ENCODE measurements at places on chromosomes 12 and 14.

DNA sequence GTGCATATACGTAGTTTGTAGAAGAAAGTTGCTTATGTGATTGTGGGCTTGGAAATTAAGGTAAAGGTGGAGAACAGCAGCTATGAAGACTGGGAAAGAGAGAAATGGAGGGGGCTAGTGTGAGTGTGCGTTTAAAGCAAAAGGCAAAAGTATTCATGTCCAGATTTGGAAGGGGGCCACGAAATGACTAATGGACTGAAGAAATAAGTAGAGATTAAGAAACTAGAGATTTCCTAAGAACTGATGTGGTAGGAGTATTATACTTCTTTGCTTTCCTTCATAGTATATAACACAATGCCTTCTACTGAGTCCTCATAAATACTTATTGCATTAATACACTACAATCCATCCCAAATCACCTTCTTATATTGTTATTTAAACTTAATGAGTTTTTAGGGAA lies 298.6 kb upstream of the NOVA1 start:
- DNase-seq: no peak

DNA sequence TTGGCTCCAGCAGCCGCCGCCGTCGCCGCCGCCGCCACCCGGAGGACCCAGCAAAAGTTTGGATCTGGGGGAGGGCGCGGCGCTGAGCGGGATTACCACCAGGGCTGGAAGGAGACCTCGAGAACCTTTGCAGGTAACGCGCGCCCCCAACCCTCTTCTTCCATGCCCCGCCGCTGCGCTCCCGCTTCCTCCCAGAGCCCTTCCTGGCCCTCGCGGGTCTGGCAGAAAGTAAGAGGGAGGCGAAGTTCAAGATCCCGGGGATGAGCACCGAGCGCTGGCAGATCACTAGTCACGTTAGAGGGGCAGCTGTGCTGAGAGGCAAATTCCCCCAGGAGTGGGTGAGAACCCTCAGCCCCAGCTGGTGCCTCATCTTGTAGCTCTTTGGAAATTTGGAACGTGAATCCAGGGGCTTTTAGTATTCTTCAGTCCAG lies 3.9 kb downstream of the FLRT2 start:
- DNase-seq: no peak

DNA sequence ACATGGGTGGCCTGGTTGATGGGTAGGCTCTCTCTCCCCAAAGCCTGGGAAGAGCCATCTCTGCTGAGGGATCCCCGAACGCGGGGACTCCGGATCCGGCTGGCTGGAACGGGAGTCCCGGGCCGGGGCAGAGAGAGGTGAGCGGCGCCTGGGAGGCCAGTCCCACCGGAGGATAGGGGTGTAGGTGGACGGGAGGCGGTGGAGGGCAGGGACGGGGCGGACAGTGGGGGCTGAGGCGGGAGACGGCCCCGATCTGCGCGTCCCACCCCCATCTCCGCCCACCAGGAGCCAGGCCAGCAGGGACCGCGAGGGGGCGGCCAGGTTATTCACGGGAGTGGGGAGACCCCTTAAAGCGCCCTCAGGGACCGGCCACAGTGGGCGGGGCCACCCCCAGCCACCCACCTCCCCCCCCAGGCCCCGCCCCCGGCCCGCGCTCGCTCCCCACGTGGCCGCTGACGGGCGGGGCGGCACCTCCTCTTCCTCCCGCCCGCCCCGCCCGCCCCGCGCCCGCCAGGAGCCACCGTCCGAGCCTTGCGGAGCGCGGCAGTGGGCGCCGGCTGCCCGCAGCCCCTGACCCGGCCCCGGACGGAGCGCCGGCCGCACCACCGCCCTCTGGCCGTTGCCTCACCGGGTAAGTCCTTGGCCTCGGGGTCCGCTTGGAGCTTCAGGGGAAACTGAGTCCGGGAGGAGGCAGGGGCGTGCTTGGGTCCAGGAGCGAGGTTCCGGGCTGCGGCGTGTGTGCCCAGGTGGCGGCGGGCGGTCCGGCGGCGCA lies at the start of gene INF2:
Gene INF2 (plus strand): TSS at position 510 of the 772 bp plus-strand sequence. CDS start 11,748 bp downstream, outside the sequence.
- DNase-seq: no peak

DNA sequence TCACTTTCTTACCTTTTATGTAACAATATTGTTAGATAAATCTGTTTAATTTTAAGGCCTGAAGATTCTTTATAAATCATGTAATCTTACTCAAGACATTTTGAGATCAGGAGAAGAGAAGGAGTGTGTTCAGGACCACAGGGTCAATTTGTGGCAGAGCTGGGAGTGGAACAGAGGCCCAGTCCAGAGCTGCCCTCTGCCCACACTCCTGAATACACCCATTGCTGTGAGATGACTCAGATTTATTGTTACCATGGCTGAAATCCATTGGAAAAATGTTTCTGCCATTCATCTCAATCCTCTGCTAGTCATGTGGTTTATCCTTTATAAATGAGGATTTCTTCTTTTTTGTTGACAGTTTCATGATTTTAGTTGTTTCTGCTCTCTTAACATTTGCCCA lies 100.5 kb upstream of the STXBP6 start:
- DNase-seq: no peak

DNA sequence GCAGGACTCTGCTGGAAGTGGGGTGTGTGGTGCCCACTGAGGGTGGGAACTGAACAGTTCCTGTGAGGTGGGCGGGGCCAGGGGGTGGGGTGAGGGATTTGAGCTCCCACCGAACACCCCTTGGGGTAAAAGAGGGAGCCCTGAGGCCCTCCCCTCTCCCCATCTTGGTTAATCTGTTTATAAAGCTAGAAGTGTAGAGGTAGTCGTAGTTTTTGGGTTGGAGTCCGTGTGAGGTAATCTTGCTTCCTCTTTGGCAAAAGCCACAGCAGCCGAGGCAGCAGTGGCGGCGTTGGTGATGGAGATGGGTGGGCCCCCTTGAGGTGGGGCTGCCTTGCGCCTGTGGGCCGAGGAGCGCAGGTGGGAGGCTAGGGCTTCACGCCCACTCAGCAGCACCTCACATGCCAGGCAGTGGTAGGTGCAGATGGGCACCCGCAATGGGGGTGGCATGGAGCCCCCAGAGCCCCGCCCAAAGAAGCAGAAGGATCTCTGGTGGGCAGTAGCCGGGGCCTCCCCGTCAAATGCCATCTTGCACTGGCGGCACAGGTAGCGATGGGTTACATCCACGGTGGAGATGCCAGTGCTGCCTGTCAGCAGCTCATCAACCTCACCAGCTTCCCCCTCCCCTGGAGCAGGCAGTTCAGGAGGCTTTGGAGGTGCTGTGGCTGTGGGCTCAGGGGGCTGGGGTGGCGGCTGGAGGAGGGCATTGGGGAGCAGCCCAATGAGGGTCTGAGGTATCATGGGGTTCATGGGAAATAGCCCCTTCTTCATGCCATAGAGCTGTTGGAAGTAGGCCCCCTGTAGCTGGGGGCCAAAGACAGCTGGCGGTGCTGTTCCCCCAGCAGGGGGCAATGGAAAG lies 29.6 kb downstream of the ZFHX2 start:
- DNase-seq: no peak

- DNase-seq: no peak
These were observed 35.2 kb upstream of the FAM181A start for GRCh38 chr14:93891756-93892504.

GRCh38 chr14:78666336-78667056 lies 496.3 kb downstream of the NRXN3 start:
- DNase-seq: no peak

DNA sequence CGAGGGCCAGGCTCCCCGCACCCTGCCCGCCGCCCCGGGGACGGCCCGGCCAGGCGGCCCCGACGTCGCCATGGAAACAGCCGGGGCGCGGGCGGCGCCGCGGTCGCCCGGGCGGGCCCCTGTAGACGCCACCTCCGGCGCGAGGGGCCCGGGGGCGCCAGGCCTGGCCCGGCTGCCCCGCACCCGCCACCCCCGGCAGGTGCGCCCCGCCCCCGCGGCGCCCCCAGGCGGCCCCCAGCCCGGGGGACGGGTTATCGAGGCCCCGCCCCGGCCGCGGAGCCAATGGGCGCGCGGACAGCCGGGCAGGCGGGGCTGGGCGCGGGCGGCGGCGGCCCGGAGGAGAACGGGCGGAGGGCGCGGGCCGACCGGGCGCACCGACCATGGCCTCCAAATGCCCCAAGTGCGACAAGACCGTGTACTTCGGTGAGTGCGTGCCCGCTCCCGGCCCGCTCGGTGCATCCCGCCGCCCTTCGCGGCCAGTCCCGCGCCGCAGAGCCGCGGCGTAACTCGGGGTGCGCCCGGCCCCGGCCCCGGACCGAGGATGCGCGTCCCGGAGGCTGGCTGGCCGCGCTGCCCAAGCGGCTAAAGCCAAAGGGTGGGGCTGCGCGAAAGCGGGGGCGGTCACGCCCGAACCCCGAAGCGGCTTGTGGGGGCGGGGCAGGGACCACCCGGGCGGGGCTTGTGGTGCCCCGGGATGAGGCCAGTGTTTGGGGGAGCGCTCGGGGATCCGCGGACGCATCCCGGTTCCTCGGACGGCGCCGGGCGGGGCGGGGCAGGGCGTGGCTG lies at the start of gene CRIP2:
Gene CRIP2 (plus strand): TSS at position 339 of the 786 bp plus-strand sequence. CDS start 42 bp downstream, at position 381.
- no peak for DNase-seq

GRCh38 chr12:123043536-123044001 lies 63.1 kb downstream of the ARL6IP4 start:
- DNase-seq: peak; percentile 47

- DNase-seq: no peak
These were observed 128.0 kb upstream of the RAP1B start for GRCh38 chr12:68482660-68483059.

- no peak for DNase-seq
These were observed 37.7 kb downstream of the CFL2 start for GRCh38 chr14:34676516-34677211.

GRCh38 chr14:105267820-105268548 lies 19.7 kb downstream of the BTBD6 start:
- DNase-seq: no peak

GRCh38 chr12:52419656-52420055 lies 13.5 kb upstream of the KRT82 start:
- no peak for DNase-seq

DNA sequence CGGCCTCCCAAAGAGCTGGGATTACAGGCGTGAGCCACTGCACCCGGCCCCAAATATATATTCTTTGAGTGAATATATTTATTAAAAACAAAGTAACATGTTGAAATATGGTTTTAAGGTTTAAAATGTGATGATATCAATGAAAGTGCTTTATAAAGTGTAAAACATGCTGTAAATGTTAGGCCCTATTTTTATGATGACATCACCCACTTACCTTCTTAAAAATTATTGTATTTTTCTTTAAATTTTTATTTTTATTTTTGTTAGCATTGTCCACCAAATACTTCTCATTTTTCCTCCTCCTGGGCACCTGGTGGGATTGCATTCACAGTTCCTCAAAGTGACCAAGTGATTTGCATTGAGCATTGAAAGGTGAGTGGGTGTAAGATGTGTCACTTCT lies 152.6 kb upstream of the TBX3 start:
- DNase-seq: no peak

DNA sequence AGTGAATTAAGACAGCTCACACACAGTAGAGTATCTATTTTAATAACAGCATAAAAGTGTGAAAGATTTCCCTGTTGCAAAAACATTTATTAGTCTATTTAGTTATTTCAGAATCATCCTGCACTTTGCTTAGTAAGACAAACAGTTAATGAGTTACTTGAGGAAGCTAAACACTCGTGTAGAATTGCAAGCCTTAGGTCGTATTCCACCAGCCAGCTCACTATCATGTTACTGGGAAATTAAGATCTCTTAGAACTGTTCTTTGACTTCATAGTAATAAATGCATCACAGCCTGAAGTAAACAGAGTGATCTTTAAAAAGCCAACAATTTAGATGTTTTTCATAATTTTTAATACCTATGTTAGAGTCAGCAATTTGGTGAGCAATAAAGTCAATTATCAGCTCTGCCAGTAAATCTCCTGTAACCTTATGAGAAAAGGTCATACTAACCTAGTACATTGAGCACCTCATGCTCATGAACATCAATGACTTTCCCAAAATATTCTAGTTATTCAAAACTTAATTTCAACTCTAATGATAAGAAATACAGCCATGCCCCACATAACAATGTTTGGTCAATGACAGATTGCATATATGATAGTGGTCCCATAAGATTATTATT lies 26.7 kb upstream of the ETNK1 start:
- no peak for DNase-seq

- no peak for DNase-seq
These were observed 962.6 kb upstream of the FBXO33 start for GRCh38 chr14:40394634-40395340.

- no peak for DNase-seq
These were observed 32.4 kb downstream of the ANO2 start for GRCh38 chr12:5912437-5913334.

GRCh38 chr12:82069931-82070514 lies 288.2 kb downstream of the CCDC59 start:
- DNase-seq: no peak

- DNase-seq: no peak
These were observed 17.8 kb upstream of the HIF1A start for GRCh38 chr14:61677479-61677878.

- no peak for DNase-seq
These were observed 3.2 kb upstream of the METTL3 start for GRCh38 chr14:21514341-21514740.

DNA sequence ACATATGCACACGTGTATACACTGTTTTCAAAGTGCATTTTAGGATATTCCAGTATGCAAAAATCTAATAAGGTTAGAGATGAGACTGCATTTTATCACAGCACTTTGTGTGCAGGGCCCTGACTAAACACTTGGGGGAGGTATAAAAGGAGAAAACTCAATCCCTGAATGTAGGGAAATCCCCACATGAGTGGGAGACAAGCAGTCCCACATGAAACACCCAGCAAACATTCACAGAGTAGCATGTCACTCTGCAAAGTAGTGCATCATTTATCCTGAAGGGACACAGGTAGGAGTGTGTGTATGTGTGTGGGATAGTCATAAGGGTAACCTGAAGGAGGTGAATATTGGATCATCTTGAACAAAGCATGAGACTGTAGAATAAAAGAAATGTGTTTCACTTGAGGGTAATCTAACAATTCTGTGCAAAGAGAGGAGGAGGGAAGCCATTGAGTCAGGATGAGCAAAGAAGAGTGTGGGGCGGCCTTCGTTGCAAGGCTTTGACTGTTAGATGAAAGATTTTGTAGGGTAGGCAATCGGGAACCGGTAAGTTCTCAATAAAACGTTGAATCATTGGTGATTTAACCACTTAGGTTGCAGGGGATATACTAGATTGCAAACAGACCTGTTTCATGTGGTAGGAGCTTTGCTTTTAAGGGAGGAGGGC lies 2.9 kb downstream of the PRPF40B start:
- DNase-seq: no peak

GRCh38 chr12:728781-729180 lies 23.6 kb upstream of the WNK1 start:
- no peak for DNase-seq

GRCh38 chr14:102988054-102988453 lies 65.6 kb downstream of the AMN start:
- DNase-seq: no peak

DNA sequence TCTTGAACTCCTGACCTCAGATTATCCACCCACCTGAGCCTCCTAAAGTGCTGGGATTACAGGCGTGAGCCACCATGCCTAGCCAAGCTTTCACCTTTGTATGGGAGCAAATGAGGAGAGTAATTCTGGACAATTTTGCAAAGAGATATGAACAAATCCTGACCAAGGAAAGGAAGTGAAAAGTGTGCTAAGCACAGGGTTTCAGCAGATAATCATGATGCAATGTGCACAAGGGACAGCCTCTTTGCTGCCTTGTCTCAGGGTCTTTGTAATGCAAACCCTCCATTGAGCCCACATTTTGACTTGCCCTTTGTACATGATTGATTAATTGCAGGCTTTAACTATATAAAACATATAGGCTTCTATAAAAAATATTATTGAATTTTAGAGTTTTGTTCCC lies 9.2 kb upstream of the PYGL start:
- no peak for DNase-seq

- DNase-seq: no peak
These were observed 596.8 kb downstream of the SOX5 start for GRCh38 chr12:23352670-23353069.

All from pulmonary artery endothelial cell (primary cell).